T-helper 17 cell (primary cell): ENCODE measurements at places on chromosomes 4 and X.

- DNase-seq = no peak
Observed at GRCh38 chr4:184369871-184370270, 104.5 kb downstream of the IRF2 start.

DNA sequence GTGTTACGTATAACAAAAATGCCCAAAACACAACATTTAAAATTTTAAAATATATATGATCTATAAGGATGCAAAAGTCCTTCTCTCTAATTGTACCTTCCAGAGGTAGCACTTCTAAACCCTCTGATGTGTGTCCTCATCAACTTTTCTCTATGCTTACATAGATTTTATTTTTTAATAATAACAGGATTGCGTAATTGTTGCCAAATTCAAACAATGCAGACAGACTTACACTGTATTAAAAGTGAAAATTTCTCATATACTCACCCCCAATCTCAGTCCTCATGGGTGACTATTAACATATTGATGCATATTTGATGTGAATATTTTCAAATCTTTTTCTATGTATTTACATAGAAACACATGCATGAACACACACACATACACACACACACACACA is 144.0 kb downstream of the RBMX2 start:
- no peak for DNase-seq

GRCh38 chrX:131958724-131959123 is 64.4 kb upstream of the STK26 start:
- DNase-seq = no peak

- no peak for DNase-seq
Observed at GRCh38 chr4:18012134-18012806, 9.3 kb downstream of the LCORL start.

DNA sequence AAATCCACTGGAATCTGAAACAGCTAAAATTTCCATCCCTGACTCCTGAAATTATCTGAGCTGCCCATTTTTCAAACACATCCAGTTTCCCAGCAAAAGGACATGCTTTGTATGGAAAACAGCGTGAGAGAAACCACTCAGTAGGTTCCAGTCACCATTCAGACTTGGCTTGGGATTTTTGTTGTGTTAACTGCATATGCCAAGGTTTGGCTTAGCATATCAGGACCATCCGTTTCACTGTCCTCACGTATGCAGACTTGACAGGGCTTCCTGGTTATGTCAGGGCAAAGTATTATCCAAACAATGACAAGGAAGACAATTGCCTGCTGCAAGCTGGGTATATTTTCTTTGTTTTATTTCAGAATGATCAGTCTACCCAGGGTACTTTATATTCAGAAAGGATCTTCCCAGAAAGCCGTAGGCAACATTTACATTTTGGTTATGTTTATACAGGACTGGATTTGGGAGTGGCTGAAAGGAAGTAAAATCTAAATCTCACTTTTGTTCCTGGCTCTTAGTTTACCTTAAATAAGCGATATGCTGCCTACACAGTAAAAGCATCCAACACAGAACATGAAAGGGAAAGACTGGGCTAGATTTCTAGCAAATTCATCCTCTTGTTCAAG is 41.3 kb upstream of the CCKAR start:
- no peak for DNase-seq

- DNase-seq = no peak
Observed at GRCh38 chr4:19455850-19456602, 795.7 kb upstream of the SLIT2 start.
